ENCODE measurements at places on chromosomes 6 and 20.
A peak's percentile ranks its signal among the peaks of the same experiment; 100 is the strongest.

GRCh38 chr6:129448965-129449364, 261.0 kb downstream of the ARHGAP18 start:
- no peak for DNase-seq

DNA sequence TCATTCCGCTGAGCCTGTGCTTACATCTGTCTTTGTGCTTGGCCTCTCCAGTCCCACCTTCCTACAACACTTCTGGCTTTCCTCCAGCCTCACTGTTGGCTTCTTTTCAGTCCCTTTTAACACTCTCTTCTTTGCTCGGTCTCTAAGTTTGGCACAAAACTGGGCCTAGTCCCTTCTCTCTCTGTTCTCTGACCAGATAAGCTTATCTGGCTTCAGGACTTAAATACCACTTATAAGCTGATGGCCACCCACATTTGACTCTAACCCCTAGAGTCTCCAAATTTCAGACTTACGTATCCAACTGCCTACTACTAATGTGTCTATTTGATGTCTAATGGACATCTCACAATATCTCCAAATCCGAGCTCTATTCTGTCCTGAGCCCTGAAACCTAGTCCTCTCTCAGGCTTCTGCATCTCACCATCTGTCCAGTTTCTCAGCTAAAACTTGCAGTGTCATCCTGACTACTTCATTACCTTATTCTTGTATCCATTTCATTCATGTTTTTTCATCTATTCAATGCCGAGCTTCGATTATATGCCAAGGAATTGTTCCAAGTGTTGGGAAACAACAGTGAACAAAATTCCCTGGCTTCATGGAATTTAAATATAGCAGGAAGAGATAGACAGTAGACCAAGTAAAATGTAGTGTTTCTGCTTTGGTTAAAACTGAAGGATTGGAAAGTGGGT, 40.1 kb downstream of the TBPL1 start:
- no peak for DNase-seq

DNA sequence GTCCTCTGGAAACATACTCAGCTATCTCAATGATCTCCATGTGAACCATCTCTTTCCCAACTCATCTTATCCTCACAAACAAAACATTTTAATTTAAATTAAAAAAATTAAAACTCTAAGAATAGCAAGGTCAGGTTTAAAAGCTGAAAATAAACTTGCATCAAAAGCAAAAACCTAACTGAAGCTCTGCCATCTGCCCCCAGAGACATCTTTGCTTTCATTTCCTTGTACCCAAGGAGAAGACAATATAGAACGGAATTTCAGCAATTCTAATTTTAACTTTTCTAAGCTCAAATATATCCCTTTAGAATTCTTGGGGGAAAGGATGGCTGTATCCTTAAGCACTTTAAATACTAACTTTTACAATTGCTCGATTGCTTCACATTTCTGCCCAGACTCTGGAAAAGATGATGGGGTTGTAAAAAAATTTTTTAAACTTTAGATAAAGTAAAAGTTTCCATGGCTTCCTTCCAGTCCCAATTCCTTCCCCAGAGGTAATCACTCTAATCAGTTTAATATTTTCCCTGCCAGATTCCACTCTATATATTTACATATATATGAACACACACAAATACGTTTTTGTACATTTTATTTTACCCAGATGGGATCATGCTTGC, 69.2 kb upstream of the SMIM29 start:
- DNase-seq, result no peak

DNA sequence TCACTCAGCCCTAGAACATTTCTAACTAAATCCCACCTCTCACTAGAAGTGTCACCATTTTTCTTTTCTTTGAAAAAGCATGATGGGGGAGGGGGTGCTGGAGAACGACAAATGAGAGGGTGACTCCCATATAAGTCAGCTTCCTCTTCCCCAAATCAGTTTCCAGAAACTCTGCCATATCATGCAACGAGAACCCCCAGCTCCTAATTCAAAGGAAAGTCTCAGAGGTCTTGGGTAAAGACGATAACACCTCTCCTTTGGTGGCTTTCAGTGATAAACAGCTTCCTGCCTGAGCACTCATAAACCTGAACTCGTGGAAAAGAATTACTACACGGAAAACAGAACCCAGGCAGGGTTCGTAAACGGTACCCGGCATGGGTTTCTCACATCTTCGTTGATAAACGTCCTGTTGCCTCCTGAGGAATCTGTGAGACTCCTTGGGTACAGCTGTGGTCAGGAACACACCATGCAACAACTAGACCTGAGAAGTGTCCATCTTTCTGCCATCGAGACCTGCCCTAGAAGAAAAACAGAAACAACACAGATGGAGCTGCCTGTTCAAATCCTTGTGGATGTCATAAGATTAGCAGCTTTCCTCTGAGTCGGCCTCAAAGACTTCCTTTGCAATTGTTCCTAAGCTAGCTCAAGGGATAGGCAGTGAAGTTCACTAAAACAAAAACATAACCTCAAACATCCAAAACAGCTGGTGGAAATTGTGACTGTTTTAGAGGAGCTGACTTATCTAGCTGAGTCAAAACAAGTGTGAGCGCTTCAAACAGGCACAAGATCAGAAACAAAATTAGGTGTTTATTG, 185.8 kb upstream of the PRDM1 start:
- DNase-seq, result peak; percentile 18

DNA sequence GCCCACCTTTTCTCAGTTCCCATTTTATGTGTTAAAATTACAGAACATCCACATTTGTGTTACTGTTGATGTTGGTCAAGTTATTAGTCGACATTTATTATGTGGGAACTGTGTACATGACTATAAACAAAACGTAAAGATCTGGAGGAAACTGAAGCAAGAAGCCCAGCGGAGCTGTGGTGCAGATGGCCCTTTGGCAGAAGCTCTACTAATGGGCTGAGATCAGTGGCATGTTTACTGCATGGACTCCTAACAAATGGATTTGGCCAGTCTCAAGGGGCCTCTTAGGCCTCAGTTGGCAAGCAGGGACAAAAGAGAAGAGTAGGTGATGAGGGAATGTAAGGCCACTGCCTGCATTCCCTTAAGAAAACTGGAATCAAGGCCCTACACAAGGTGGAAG, 282.1 kb upstream of the TCF21 start:
- no peak for DNase-seq

DNA sequence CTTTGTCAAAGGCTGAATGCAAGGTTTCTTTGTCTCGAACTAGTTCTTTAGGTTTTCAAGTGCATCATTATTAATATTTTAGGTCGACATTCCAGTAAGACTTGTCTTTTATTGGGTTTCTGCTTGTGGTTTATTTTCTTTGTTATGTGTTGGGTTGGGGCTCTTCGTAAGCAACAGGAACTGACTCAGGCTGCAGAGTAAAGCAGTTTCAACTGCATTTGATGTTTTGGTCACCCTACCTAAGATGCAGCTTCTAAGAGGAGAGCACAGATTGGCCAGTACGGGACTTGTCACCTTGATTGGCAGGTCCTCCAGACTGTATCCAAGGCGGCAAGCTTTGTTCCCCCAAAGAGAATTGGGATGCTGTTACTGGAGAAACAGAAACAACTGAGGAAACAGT, 149.5 kb upstream of the SULF2 start:
- DNase-seq, result no peak

- DNase-seq, result no peak
Observed at GRCh38 chr20:56223352-56223751, 25.2 kb upstream of the MC3R start.

GRCh38 chr6:114068771-114069170, 97.8 kb upstream of the HDAC2 start:
- no peak for DNase-seq

DNA sequence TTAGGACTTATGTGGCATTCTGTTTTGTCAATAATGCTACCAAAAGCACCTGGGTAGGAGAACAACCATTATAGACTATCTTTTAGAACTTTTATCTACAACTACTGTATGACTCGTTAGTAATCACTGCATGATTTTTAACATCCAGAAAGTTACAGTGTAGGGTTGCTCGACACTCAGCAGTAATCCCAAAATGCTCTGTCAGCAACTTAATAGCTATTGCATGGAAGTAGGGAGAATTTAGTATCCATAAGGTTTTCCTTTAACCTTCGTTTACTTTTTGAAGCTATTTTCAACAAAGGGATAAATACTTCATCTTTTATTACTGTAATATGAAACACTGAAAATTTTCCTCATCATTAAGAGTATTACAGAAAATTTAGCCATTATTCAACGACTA, 309.5 kb downstream of the RNGTT start:
- DNase-seq, result no peak

Data from stimulated activated naive CD8-positive, alpha-beta T cell treated with anti-CD3 and anti-CD28 coated beads, Interleukin-15, amount 100 ng/mL, for 72 hours (primary cell).